Cardiac fibroblast (primary cell): ENCODE measurements at places on chromosomes 12 and 14.

DNA sequence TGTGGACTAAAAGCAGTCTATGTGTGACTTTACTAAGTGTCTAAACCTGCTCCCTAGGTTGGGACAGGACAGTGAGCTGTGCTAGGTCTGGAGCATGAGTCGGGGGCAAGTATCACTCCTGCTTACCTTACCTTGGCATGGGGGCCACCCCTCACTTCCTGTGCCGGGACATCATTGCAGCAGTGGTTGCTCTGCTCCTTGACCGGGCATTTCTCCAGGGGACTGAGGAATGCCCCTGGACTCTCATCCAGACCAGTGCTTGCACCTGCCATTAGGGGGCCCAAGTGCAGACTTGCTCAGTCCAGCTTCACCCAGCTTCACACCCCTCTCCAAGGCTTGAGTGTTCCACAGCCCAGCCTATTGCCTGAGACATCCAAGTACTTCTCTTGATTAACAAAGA is 84.7 kb upstream of the NELL2 start:
- DNase-seq, result no peak

- no peak for DNase-seq
These were observed 15.8 kb upstream of the CFAP54 start for GRCh38 chr12:96473394-96474093.

- peak; percentile 87 for DNase-seq
These were observed 1494.7 kb upstream of the TMEM132C start for GRCh38 chr12:126772171-126772864.

DNA sequence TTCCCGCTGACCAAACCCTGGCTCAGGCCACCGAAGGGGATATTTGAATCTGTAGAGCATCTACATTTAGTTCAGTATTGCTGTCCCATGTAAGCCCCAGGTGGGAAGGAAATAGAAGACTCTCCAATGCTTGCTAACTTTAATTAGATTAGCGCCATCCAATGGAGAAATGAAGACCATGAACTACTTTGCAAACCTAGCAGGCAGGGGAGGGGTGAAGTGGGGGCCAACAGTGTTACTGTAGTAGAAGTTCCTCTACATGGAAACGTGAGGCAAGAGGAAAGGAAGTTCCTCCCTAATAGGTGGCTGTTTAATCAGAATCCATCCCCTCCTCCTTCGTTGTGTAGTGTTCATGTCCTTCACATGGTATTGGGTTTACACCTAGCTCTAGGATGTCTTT is 9.3 kb upstream of the DENND5B start:
- no peak for DNase-seq

DNA sequence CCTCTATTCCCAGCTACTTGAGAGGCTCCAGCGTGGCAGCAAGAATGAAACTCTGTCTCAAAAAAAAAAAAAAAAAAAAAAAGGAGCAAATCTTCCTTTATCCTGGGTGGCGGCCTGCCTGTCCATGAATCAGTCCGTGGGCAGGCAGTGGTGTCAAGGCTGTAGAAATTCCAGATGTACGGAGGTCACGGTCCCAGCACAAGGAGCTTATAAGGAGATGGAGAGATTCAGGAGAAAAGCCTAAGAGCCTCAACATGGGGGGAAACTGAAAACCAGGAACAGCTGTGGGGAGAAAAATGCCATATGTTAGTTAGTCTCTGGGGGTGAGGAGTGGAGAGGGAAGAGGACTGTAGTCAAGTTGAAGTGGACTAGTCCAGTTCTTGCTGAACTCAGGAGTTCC is 130.5 kb upstream of the CRY1 start:
- no peak for DNase-seq

DNA sequence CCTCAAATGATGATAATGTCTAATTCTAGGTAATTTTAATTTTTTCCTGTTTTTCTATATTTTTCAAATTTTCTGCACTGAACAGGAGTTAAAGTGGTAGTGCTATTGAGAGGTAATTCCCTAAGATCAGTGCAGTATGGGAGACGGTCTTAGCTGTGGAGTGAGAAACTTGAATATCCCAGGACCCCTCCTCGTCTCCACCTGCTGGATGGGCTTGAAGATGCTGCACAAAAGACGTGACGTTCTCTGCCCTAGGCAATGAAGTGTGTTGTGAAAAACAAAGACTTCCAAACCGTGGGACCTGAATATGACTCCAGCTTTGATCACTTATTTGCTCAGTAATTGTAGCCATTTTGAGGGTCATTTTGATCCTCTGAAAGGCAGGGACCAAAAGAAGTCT is 298.1 kb downstream of the VRK1 start:
- no peak for DNase-seq

GRCh38 chr14:34711169-34711568 is 3.2 kb downstream of the CFL2 start:
- peak; percentile 88 for DNase-seq

- peak; percentile 73 for DNase-seq
These were observed 37.7 kb upstream of the DUSP6 start for GRCh38 chr12:89389755-89390661.

GRCh38 chr12:4769073-4769472 is 48.9 kb downstream of the GALNT8 start:
- DNase-seq, result no peak

GRCh38 chr12:57340104-57340503 is 89.1 kb upstream of the STAC3 start:
- DNase-seq, result peak; percentile 69

GRCh38 chr14:56099081-56099797 is 19.0 kb upstream of the PELI2 start:
- no peak for DNase-seq

DNA sequence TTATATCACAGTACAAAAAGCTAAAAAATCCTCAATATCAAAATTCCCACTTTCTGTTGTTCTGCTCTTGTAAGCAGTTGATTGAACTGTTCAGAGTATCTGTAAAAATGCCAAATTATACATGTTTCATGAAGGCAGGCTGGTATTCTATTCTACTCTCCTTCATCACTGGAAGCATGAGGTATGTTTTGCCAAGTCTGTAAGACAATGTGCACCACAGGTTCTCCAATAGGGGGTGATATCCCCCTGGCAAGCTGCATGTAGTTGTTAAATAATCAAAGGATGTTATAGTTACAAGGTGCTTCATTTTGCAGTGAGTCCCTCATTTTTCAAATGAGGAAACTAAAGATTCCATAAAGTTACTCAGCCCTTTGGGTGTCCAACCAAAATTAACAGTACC is 15.1 kb upstream of the NEK9 start:
- DNase-seq, result peak; percentile 63

DNA sequence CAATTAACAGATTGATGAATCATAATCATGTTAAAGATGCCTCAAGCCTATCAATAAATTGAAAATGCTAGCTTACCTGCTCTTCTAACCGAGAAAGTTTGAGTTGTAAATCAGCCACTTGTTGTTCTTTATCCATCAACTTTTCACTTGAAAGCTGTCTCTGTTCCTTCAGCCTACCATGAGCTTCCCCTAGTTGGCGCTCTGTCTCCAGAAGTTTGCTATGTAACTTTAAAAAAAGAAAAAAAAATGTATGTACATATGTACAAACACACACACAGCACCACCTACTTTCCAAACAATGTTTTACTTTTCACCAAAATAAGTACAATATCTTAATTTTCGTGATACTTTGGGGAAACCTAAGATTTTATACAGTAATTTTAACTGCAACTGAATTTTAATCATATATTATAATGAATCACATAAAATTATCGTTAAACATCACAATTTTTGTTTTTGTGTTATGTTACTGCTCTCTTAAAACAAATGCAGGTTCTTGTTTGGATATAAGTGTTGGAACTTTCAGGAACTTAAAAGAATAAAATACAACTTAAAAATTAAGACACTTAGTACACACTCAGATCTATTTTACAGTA is 101.2 kb downstream of the EEA1 start:
- peak; percentile 75 for DNase-seq

- DNase-seq, result no peak
These were observed 92.8 kb downstream of the DNAH10 start for GRCh38 chr12:123854918-123855317.

GRCh38 chr12:15851919-15852318 is 30.3 kb upstream of the STRAP start:
- no peak for DNase-seq

- peak; percentile 59 for DNase-seq
These were observed 33.3 kb downstream of the TULP3 start for GRCh38 chr12:2924019-2924418.

GRCh38 chr14:65211341-65211987 is 109.1 kb upstream of the MAX start:
- peak; percentile 81 for DNase-seq

- DNase-seq, result peak; percentile 87
These were observed 781.4 kb upstream of the TMEM132C start for GRCh38 chr12:127485528-127485927.

- DNase-seq, result peak; percentile 60
These were observed 12.8 kb downstream of the DIP2B start for GRCh38 chr12:50517421-50518048.

DNA sequence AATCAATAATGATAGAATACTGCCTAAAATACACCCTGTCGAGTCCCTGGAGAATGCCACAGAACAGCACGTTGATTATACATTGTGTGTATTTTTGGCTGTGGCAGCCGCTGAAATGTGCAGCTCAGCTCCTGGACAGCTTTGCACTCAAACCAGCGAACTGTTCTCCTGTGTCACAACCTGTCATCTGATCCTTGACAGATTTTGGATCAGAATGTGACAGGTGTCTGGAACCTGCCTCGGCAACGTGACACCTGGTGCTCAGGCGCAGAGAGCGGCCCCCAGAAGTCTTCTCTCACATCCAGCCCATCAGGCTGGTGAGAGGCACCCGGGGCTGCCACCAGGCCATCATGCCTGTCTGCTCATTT is 19.3 kb downstream of the MVK start:
- DNase-seq, result no peak

DNA sequence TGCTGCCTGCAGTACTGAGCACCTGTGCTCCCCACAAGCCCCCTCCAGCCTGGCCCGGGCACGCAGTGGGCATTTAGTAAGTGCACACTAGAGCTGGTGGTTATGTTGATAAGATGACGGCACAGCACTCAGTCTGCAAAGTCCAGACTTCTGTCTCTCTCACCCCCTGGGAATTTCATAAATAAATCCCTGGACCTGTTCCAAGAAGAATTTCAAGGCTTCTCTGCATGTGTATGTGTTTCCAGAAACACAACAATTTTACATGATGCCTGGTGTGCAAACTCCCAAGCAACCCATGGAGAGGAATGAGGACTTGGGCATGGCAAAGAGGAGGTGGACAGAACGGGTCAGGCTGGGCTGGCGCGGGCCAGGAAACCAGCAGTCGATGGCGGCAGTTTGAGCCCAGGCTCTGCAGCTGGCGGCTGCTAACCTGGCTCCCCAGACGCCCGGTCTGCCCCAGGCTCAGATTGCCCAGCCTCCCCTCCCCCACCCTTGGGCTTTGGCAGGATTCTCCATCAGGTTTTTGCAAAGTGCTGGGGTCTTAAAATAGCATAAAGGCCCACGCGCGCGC is 10.4 kb upstream of the ACVR1B start:
- peak; percentile 74 for DNase-seq

DNA sequence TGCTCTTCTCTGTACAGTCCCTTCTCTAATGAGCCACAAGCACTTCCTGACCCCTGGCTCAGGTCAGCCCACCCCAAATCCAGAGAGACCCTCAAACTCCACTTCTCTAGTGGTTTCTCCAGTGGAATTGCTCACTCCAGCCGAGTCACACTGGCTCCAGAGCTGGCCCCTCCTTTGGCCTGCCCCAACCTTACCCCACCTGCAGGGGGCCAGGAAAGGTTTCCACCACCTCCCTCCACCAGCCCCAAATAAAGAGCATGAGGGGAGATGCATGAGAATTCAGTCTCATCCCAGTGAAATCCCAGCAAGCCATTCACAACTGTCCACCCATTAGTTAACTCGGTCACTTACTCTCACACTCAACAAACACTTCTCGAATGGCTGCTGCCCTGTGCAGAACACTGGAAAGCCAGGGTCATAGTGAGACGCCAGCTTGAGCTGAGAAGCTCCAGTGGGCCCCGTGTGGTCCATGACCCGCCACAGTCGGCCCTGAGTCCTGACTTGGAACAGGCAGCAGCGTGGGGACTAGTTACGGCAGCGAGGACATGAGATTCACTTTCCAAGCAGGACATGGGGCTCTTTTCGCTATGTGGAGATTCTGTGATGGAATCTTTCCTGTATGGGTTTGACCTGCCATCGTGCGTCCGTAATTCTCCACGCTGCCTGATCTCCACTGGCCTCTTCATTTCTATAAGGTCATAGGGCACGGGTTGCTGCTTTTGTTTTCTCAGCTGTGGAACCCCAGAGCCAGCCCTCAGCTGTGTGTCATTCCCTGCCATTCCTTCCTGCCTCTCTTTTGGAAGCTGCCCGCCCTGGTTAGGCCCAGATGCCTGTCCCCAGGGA is 44.2 kb downstream of the SLC6A12 start:
- no peak for DNase-seq

GRCh38 chr14:105059925-105060565 is 5.2 kb downstream of the GPR132 start:
- DNase-seq, result no peak

DNA sequence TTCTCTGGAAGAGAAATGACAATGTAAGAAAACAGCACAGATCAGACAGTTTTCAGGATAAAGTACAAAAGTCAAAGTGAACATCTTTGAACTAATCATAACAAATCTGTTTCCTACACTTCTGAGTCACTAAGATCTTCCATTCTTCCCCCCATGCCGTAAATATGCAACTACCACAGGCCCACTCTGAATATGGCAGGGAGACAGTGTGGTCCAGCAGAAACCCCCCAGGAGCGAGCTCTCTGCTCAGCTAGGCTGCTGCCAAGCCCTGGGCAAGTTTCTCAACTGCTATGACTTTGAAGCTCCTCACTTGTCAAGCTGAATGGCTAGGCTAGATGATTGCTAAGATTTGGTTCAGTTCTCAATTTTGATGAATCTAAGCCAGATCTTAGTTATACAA is 148.1 kb downstream of the EFCAB11 start:
- DNase-seq, result no peak

DNA sequence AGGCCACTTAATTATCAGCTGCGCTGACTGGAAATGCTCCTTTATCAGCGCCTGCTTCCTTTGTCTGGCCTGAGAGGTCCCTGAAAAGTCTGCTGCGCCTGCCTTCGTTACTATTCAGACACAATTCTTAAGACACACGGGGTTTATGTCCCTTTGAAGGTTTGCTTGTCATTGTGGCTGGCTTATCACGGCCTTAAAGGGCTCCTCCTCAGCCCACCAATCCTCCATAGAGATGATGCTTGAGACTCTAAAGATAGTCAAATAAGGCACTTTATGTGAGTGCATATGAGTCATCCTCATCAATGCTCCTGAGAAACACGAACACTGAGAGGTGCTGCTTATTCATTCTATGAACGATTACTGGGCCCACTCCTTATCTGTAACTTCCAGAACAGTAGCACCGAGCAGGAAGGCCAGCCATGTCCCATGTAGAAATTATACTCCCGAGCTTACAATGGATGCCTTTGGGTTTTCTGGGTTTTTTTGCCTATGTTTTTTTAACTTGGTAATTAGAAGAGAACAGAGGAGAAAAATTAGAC is 1268.2 kb upstream of the TMEM132C start:
- no peak for DNase-seq

GRCh38 chr14:38187528-38187927 is 20.2 kb upstream of the SSTR1 start:
- no peak for DNase-seq

GRCh38 chr14:36113341-36113740 is 63.2 kb downstream of the PTCSC3 start:
- DNase-seq, result no peak
